ENCODE measurements at places on chromosomes 13 and 19.

DNA sequence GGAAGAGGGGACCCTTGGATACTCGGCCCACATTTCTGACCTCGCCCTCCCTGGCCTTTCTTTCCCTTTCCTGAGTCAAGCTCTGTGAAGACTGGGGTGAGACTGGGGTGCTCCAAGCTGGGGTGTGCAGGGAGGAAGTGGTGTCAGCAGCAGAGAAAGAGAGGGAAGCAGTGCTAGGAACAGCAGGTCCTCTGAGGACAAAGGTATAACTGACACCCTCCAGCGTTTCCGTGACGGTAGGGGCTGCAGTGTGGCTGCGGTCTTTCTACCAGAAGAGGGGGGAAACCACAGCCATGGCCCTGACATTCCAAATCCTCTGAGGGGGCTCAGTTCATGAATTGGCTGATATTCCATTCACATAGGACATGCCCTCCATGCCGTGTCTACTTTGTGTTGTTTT, 1.1 kb downstream of the KIR3DL2 start:
- DNase-seq = no peak

- no peak for DNase-seq
These were observed 322.8 kb downstream of the UQCRFS1 start for GRCh38 chr19:28889941-28890670.

DNA sequence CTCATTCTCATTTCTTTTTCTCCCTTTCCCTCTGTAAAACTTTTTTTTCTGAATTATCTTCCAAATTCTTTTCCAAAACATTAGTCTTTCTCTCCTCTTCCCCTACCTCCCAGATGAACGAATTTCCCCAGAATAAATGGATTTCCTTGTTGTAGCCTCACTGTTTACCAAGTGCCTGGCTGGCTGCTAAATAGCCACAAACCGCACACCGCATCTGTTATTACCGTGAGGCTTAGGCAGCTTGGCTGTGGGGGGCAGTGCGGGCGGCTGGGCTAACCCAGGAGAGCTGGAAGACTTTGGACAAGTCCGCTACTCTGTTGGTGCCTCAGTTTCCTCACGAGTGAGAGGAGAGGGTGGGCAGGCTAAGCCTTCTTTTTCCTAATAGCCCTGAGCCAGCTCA, 10.7 kb downstream of the IL17D start:
- DNase-seq = no peak

- no peak for DNase-seq
These were observed 18.7 kb upstream of the EID2 start for GRCh38 chr19:39558624-39559117.

- DNase-seq = no peak
These were observed 78.6 kb downstream of the ABCC4 start for GRCh38 chr13:95222733-95223018.

DNA sequence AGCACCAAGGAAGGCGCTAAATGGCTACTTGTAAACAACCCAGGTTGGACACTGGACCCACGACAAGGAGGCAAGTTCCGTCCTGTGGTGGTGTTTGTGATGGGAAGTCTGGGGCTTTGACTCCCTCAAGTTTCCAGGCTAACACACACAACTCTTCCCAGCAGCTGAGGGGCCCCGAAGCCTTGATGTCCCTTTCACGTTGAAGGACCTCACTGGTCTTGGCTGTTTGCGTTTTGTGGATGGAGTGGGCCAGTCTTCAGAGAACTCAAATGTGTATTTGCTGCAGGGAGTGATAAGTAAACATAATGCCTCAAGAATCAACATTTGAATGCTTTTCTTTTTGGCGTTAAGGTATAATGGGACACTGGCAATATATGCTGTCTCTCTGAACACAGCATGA, 199.2 kb downstream of the TM9SF2 start:
- no peak for DNase-seq

GRCh38 chr19:33110137-33110910, 21.6 kb upstream of the WDR88 start:
- no peak for DNase-seq

- no peak for DNase-seq
These were observed 2.6 kb downstream of the B3GNT8 start for GRCh38 chr19:41424335-41425173.

DNA sequence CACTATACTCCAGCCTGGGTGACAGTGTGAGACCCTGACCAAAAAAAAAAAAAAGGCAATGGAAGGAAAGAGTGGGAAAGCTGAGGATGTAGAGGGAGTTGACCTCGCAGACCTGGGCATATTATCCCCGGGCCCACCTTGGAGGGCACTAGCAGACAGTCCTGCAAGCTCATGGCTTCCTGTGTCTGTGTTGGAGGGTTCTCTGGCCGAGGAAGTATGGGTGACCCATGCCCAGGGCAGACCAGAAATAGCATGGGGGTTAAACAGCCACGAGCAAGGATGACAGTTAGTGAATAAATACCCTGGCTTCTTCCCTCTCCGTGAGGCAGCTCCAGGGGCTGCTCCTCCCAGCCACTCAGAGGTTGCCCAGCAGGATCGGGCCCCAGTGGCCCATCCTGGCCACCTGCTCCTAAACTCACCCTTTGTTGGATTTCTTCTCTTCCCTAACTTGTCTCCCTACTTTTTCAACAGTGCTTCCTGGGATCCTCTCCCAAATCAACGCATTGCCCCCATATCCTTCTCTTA, 485.8 kb downstream of the ZNF536 start:
- DNase-seq = no peak

- DNase-seq = no peak
These were observed 159.6 kb upstream of the ATXN8OS start for GRCh38 chr13:69948016-69948415.

DNA sequence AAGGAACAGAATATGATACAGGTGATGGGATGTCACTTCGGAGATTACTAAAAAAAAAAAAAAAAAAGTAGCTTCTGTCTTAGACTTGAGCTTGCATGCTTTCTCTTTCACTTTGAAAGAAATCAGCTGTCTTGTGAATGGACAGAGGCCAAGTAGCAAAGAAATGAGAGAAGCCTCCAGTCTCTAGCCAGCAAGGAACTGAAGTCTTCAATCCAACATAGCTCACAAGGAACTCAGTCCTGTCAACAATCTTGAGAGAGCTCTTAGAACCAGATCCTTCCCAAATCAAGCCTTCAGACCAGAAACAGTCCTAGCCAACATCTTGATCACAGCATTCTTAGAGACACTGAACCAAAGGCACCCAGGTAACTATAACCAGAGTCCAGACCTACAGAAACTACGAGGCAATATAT, 7.7 kb downstream of the N4BP2L2 start:
- DNase-seq = no peak

GRCh38 chr13:42364613-42365000, 92.7 kb downstream of the AKAP11 start:
- no peak for DNase-seq

DNA sequence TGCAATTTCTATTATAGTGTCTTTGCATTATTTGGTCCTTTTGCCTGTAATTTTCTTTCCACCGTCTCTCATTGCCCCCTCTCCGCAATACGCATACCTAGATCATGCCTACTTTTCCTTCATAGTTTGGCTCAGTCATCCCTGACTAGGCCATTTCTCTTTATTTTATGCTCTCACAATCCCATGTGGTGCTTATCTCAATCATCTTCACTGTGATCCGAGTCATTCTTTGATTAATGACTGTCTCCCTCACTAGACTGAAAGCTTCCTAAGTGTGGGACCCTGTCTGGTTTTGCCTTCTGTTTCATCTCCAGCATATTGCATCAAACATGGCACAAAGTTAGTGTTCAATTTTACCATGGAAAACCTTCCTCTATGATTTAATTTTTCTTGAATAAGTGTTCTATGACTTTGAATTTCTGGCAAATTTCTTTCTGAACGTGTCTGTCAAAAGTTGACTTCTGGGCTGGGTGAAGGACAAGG, 43.7 kb upstream of the OLFM4 start:
- DNase-seq = no peak

DNA sequence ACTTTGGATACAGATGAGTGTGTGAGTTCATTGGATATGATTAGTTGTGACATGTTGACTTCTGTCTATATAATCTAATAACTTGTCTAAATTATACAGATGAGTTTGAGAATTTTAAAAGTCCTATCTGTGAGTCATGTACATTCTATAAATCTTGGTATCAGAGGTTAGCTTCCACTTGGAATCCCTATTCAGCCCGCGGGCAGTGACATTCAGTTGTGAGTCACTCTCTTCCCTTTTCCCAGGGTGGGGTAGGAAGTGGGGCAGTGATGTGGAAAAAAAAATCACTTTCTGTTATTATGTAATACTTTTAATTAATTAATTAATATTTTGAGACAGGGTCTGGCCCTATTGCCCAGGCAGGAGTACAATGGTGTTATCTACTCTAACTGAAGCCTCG, 33.0 kb upstream of the ZNF808 start:
- no peak for DNase-seq

- no peak for DNase-seq
These were observed 7.7 kb downstream of the APBA3 start for GRCh38 chr19:3753631-3754410.

DNA sequence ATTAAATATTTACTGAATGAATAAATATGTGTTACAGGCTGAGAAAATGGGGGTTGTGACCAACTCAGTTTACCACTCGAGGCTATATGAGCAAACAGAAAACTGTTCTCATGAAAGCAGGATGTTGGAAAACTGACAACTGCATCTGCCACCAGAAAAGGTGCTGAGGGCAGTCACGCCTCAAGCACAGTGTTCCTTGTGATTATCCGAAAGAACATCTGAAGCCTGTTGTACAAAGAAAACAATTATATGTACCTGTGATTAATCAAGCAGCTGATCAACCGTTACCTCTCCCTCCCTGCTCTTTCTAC, 6.2 kb upstream of the KLK13 start:
- no peak for DNase-seq

DNA sequence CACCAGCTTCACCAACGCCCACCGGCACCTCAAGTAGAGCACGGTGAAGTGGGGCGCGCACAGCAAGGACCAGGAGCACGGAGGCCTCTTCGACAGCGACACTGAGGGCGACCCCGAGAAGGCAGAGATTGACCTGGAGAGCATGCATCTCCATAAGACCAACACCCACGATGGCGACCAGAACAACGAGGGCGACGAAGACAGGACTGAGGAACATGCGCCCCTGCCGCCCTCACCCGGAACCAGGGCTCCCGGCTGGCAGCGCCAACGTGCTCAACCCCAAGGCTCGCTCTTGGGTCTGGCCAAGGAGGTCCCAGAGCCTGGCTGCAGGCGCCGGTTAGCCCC, 18.5 kb upstream of the RNF17 start:
- no peak for DNase-seq

DNA sequence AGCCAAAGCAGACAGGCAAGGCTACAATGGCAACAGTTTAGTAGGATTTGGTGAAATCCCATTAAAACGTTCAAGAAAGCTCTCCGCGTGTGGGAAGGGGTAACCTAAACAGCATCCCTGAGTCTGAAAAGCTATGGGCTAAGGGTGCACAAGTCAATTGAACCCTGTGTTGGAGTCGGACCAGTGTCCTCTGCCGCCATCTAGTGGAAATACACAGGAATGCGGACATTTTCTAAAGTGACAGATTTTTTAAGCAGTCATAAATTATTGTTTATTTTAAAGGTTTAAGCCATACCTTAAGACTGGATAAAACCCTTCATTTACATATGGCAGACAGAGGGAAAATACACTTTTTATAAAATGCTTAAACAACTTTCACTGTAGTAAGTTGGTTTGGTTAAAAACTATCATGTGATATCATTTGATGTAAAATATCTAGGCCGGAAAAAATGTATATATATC, 26.5 kb upstream of the LSM14A start:
- DNase-seq = peak; percentile 17

- peak; percentile 26 for DNase-seq
These were observed 73.7 kb downstream of the GGACT start for GRCh38 chr13:100514788-100515409.

DNA sequence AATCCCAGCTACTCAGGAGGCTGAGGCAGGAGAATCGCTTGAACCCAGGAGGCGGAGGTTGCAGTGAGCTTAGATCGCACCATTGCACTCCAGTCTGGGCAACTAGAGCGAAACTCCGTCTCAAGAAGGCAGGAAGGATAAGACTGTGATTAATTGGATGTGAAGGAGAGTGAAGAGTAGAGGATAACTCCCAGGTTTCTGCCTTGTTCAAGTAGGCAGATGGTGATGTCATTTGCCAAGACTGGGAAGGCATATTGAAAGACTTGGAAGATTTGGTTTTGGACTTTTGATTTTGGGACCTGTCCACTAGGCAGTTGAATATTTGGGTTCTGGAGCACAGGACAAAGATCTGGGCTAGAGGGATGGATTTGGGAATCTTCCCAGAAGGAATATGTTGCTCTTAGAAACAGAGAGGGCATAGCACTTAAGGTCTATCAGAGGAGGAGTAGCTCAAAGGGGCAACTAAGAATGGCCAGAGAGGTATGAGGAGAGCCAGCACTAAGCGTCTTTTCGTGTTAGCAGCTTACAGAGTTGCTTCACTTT, 20.0 kb downstream of the GARRE1 start:
- DNase-seq = no peak

DNA sequence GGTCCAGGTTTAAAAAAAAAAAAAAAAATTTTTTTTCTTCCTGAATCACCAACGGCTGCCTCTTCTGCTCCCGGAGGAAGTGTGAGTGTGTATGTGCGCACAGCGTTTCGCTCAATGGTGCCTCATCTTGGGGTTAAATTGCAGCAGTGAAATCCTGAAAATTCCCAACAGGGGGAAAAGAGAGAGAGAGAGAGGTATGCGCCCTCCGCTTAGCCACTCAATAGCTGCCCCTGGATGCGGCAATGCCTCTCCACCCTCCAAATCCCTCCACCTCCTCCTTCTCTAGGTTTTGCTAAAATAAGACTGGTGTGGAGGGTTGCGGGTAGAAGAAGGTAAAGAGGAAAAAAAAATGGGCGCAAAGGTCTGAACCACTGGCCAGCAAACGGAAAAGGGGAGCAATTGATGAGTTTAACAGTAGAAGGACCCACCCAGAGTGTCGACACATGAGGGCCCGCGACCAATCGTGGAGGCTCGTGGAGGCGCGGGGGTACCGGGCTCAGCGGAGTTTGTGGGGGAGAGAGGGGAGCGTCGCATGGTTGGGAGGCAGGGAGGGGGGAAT, 853 bp upstream of the CACNA1A start:
- no peak for DNase-seq

All from stimulated activated CD4-positive, alpha-beta T cell treated with anti-CD3 and anti-CD28 coated beads, Interleukin-15, amount 100 ng/mL, for 48 hours (primary cell).